ENCODE measurements at places on chromosomes 11 and 22.

DNA sequence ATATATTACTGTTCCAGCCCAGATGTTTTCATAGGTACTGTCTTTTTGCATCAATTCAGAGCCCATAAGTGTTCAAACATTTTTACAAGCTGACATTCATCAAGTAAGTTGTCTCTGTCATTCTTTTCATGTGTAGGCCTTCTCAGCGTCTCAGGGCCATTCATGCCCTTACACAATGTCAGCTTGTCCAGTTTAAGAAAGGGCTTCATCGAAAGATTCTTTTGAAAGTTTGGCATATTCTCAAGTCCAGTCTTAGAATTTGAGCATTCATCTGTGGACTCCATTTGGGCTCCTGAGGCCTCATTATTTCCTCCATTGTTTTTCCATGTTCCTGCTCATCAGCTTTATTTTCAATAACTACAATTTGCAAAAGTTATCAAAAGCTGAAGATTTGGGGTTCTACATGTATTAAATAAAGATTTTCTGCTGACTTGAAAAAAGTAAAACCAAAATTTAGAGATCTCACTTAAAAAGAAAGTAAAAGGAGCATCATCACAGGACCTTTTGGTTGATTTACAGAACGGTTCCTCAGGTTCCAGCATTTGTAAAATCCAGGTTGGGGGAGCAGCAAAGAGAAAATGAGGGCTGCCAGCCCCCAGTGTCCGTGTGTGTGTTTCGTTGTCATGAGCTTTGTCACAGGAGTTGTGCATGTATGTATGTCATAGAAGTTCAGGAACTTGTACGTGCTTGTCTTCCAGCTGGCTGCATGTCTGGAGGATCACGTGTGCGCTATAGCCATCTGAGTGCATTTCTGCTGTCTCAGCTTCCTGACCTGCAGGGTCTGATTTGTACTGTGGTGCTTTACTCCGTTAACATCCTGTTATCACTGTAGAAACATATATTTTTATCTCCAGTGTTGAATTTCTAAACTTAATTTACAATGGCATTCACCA lies 15.6 kb downstream of the MOV10L1 start:
- no peak for DNase-seq

DNA sequence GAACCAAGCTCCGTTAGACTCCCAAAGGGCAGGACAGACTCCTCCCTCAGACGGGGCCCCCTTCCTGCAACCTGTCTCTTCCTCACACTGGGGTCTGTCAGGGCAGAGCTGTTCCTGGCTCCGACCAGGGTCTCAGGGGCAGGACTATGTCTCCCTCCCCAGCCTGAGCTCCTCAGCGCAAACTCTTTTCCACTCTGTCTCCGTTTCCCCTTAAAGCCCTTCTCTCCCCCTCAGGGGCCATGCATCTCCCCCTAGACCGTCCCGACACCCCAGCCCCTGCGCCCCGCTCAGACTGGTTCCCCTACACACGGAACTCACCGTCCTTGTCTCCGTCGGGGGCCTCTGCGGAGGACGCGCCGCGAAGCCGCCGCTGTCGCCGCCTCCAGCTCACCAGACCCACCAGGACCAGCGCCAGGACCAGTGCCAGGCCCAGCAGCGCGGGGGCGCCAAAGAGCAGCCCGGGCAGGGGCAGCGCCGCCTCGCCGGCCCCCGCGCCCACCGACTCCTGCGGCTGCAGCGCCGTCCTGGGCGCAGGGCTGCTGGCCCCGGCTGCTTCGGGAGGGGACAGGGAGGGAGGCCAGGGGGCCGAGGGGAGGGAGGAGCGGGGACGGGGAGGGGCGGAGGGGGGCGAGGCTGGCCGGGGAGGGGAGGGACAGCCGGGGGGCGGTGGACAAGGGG lies 684 bp downstream of the TNFRSF13C start:
- peak; percentile 39 for DNase-seq

GRCh38 chr11:62726156-62726914 lies 922 bp downstream of the HNRNPUL2 start:
- no peak for DNase-seq

GRCh38 chr11:10597877-10598351 lies 29.4 kb upstream of the LYVE1 start:
- DNase-seq: no peak

DNA sequence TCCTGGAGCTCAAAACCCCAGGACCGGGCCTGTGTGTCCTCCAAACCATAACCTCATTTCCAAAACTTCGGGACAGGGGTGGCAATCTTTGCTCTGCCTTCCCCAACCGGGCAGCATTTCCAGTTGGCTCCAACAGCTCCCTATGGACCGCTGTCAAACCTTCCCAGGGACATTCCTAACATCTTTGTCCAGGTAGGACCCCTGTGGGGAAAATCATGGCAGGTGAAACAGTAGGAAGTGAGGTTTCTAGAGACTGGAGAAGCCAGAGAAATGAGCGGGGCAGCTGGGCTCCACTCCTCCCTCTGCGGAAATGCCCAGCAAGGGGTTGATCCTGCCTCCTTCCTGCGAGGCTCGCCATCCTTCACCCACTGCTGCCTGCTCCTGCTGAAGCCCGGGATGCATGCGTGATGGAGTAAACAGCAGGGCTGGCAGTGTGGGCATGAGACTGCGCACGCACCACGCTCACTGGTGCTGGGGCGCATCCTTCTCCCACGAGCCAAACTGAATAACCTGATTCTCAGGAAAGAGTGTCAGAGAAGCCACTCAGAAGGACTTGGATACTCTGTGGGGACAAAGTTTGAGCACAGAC lies 136.4 kb downstream of the BUD13 start:
- DNase-seq: no peak

Data from activated naive CD4-positive, alpha-beta T cell (primary cell).